Common myeloid progenitor, CD34-positive (primary cell): ENCODE measurements at places on chromosomes 3 and 15.
A peak's percentile ranks its signal among the peaks of the same experiment; 100 is the strongest.

DNA sequence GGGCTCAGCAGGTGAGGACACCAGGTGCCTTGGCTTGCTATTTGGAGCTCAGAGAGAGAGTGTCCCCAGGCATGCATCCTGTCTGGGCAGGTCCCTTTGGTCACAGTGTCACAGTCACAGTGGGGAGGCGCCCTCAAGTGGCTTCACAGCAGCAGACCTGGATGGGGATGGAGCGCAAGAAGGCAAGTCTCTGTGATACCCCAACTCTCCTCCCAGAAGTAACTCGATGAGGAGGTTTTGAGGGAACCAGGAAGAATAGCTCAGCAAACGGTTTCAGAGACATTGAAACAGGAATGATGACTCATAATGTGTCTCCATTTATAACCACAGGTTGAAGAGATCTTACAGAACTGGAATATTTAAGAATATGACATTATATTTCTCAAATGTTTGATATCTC is 66.5 kb upstream of the SH3GL3 start:
- DNase-seq, result peak; percentile 47

DNA sequence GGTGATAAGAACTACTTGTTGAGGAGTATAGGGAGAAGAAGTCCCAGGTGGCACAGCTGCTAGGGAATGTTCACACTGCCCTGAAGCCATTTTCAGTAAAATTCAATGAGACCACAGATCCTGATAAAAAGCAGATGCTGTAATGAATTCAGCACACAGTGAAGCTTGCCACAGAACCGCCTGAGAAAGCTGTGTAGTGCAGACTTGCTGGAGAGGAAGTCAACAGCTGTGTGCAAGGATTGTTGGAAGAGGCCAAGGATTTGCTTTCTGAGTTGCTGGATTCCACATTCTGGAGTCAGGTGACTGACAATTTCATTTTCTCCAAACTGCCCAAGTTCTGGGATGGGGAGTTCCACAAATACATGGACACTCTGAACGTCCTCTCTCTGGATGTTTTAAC is 70.9 kb downstream of the ANP32A start:
- no peak for DNase-seq

DNA sequence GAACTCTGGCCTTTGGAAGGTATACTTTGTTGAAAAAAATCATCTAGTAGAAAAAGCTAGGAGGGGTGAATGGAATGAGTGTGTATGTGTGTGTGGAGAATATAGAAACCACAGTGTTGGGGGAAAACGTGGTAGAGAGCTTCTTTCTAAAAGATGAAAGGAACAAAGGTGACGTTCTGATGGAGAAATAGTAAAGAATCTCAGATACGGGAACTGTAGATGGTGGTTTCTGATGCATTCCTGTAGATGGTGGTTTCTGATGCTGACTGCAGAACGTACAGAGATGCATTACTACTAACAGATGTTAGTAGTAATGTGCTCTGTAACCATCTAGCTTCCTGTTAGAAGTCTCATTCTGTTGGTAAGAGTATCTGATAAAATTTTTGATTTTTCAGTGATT is 60.2 kb downstream of the VPS8 start:
- DNase-seq, result no peak

- peak; percentile 49 for DNase-seq
Observed at GRCh38 chr15:92954578-92954977, 54.5 kb downstream of the CHD2 start.
